ENCODE measurements at places on chromosomes 5 and 9.
A peak's percentile ranks its signal among the peaks of the same experiment; 100 is the strongest.

DNA sequence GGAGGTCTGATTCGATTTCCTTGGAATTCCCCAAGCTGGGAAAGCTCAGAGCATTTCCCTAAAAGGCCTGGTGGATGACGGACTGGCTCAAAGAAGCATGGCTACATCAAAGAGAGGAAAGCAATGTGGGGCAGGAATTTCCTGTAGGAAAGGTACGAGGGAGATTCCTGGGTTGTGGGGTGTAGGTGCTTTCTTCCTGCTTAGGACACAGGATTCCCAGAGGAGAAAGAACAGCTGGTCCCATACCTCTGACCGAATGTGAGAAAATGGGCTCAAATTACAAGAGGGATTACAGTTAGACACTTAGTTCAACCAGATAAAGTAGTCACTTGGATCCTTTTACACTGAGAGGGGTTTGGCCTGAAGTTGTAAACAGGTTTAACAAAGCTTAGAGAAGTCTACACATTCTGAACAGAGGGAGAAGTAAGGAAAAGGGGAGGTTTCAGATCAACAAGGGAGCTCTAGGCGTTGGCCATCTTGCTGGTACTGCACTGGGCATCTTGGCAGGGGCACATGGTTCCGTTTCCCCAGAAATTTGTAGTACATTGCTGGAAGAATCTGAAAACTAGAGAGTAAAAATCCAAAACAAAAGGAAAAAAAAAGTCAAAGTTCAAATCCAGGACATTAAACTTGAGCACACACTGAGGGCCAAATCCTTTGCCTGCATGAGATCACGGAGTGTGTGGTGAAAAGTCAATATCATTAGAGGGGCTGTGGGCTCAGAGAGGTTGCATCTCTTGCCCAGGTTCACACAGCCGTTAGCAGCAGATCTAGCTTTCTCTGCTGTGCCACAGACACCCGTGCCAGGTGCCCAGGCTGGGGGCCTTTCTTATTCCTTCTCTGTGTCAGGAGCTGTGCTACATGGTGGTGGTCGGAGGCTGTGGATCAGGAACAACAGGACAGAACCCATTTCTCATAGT, 171.3 kb downstream of the RGS3 start:
- DNase-seq: peak; percentile 6

DNA sequence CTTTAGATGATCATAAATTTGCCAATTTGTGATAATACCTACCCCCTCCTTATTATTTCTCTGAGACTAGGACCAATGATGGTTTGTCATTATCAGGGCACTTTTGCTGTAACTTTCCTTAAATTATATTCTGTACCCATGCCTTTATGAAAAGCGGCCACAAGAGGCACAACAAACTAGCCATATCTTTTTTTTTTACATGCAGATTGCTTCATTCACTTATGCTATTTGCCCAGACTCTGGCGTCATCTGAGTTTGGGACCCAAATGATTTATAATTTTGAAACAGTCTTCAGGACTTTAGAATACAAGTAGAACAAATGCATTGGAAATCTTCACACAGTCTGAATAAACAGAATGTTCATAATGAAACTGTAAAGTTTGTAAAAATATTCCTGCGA, 408.1 kb downstream of the MAT2B start:
- no peak for DNase-seq

DNA sequence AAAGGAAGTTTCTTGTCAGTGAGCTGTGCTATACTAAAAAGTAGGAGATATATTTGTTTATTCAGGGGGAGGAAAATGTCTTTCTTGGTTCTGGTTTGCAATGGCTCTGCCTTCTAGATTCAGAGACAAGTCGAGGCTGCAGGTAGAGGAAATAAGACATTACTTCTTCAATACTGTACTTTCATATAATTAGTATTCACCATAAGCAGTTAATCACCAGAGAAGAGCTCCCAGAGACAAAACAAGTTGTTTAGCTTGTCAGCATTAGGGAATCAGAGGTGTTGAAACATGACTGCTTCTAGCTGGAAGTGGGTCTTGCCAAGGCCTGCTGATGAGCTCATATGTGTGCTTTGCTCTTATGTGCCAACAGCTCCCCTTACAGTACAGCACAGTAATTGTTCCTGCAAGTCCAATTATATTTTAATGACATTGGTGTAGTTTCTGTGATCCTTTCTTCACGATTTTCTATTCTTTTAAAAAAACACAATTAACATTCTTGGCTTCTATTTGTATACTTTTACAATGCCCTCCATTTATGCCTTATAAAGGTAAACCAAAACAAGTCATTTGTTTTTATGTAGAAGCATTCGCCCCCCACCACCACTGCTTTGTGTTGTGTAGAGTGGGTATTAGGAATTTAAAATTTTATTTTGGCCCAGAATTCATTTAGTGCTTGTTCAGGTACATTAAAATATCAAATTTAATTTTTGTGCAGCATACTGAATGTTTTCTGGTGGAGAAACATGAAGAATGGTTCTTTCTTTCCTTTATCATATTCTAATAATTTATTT, 112.2 kb downstream of the RPS23 start:
- no peak for DNase-seq

GRCh38 chr9:109238655-109239054, 71.6 kb upstream of the FRRS1L start:
- DNase-seq: no peak

DNA sequence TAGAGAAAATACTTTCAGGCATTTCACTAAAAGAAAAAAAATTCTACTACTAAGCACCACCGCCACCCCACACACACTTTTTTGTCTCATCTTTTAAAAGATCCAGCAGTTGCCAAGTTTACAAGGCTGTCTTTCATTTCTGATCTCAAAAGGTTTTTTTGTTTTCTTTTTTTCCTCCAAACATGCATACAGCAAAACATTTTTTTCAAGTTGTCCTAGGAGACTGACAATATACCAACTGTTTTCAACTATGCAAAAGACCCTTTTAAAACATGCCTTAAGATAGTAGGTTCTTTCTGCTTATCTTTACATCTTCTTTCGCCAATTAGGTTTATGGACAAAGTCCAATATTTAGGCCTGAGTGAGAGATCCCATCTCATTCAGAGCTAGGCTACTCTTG, 65.2 kb downstream of the HMHB1 start:
- no peak for DNase-seq

GRCh38 chr5:84831701-84832100, 447.0 kb upstream of the EDIL3 start:
- DNase-seq: no peak

GRCh38 chr5:14316471-14316870, 173.3 kb downstream of the TRIO start:
- DNase-seq: no peak

GRCh38 chr5:127440831-127441230, 76.6 kb upstream of the PRRC1 start:
- no peak for DNase-seq

- DNase-seq: no peak
Measured at GRCh38 chr5:109374625-109375024, 35.1 kb downstream of the PJA2 start.

DNA sequence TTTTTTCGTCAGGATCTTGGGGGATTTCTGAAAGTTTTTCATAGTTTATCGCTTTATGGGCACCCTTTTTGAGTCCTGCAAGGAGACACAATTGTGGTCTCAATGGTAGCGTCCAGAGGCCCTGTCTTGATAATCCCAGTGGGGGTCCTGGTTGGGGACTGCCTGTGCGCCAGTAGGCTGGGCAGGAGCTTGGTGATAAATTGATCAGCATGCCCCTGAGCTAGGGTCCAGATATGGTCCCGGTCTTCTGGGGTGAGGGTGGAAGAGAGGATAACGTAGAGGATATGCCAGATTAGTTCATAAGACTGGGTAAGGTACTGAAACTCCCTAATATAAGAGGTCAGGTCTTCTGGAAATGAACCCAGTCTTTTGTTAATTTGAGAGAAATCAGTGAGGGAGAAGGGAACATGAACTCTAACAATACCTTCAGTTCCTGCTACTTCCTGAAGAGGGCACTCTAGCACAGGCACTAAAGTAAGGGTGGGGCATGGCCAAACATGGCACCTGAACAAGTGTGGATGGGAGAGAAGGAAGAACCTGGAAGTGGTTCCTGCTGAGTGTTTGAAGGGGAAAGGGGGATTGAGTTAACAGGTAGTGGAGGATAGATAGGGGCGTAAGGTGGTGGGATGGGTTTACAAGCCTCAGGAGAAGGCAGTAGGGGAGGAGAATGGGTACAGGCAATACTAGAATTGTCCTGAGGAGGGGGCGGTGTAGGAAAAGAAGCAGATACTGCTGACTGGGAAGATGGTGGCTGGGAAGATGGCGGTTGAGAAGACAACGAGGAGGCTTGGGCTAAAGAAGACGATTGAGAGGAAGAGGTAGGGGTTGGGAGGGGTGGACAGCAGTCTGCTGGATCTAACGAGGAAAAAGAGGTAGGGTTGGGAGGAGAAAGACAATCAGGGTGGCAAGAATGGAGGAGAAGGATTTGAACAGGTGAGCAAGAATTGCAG, 33.8 kb upstream of the ANXA2R start:
- DNase-seq: peak; percentile 58

GRCh38 chr5:108430931-108431608, 49.2 kb upstream of the FBXL17 start:
- no peak for DNase-seq

DNA sequence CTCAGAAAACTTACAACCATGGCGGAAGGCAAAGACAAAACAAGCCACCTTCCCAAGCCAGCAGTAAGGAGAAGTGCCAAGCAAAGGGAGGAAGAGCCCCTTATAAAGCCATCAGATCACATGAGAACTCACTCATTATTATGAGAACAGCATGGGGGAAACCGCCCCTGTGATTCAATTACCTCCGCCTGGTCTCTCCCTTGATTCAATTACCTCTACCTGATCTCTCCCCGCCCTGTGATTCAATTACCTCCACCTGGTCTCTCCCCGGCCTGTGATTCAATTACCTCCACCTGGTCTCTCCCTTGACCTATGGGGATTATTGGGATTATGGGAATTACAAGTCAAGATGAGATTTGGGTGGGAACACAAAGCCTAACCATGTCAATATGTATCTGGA, 467.3 kb upstream of the FTMT start:
- no peak for DNase-seq

GRCh38 chr5:133610489-133611356, 1.6 kb downstream of the FSTL4 start:
- no peak for DNase-seq

- no peak for DNase-seq
Measured at GRCh38 chr5:169648725-169649310, 11.7 kb downstream of the DOCK2 start.

- no peak for DNase-seq
Measured at GRCh38 chr5:67904366-67904765, 311.2 kb upstream of the PIK3R1 start.

DNA sequence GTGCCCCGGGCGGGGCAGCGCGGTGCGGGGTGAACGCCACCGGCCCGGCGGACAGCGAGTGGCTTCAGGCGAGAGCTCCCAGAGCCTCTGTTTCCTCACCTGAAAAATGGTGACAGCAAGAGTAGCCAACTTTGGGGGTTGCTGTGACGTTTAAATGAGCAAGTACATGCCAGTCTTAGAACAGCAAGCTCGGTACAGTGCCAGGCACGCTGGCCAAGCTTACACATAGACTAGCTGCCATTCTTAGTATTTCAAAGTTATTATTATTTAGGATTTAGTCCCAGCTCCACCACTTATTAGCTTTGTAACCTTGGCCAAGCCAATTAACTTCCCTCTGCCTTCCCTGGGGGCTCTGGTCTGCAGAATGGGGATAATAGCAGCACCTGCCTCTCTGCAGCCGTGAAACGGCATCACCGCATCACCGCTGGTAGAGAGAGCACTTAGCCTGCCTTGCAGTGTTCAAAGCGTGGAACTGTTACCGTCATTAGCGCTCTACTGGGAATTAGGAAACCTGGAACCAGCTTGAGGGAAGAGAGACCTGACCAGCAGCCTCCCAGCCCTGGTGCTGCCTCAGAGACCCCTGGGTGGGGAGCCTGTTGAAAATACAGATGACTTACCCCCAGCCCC, at the start of gene C9orf50:
Gene C9orf50, minus strand, starts transcription at position 433 of the 627 bp plus-strand sequence. CDS start 527 bp downstream, outside the sequence.
- DNase-seq: no peak

- DNase-seq: no peak
Measured at GRCh38 chr5:152546493-152546892, 141.4 kb upstream of the NMUR2 start.

- no peak for DNase-seq
Measured at GRCh38 chr5:45225571-45226031, 416.9 kb downstream of the MRPS30 start.

GRCh38 chr5:179267671-179268083, 77.6 kb downstream of the ADAMTS2 start:
- peak; percentile 14 for DNase-seq

- DNase-seq: no peak
Measured at GRCh38 chr5:74179179-74179578, 461.3 kb downstream of the ENC1 start.

DNA sequence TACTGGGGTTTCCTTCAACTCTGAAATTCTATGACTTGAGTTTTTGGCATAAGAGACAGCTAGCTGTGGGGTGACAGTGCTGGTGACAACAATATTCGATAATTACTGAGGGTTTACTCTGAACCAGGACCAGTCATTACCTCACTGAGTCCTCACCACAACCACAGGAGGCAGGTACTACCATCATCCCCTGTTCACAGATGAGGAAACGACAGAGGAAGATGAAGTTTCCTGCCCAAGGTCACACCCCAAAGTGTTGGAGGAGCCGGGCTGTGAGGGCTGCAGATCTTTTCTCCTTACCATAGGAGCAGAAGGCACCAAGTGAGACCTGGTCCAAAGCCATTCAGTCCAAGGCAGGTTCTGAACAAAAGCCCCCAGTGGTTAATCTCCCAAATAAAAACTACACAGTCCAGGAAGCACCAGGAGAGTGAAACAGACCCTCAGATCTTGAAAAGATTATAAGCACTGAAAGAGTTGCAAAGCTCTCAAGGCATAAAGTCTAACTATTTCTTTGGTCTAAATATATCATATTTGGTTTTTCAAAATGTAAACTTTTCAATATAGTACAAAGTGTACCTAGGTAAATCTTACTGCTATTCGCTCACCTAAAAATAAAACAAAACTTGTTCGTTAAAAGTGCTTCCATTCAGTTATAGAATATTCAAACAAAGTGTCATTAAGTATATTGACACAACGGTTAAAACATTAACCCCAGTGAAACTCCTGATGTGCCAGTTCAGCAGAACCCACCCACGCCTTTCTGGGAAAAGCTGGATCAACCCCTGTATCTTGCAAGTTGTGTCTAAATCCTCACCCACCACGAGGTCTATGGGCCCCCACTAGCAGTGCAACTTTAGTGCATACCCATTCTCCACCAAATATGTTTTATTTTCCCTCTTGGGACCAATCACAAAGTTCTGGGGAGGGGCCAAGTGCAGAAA, 82.6 kb upstream of the EQTN start:
- DNase-seq: no peak
